BJ (cell line): ENCODE measurements at places on chromosomes 12 and 14. TPM values are rescaled to one million over a fixed set of nuclear protein-coding genes. Genes with fewer than 3 reads are reported as not detected.

Gene TWF1
- polyA plus RNA-seq, result 49.8 and 109 TPM in 2 replicates

Gene DIO3
- polyA plus RNA-seq, result not detected in 2 replicates

DNA sequence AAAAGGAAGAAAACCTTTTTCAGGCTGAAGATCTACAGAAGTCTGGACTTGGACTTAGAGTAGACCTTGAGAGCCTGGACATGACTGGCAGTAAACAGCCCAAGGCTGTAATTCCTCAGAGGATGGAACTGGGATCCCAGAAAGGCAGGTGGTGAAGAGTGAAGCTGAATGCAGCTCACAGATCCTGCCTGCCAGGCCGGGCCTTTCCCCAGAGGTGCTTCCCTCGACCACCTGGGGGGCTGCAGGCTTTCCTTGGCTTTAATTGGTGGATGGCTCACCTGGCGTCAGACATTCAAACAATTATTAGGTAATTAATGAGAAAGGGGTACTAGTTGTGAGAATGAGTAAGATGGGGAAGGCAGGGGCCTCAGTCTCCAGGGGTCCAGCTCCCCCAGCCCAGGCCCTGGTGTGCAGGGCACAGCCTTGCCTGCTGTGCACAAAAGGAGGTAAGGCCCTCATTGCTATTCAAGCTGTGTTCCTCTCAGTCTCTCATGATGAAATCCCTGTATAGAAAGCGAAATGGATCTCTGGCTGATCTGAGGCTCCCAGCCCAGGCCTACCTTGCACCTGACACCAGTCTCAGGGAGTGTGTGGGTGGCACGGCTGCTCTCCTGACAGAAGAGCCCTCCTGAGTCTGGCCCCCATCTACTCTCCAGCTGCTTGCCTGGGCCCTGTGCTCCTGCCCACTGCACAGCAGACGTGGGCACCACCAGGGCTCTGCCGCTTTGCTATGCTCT lies 63.0 kb upstream of the TCL1A start:
- DNase-seq, result no peak

GRCh38 chr14:30507209-30507608 lies 51.7 kb upstream of the G2E3 start:
- DNase-seq, result no peak

DNA sequence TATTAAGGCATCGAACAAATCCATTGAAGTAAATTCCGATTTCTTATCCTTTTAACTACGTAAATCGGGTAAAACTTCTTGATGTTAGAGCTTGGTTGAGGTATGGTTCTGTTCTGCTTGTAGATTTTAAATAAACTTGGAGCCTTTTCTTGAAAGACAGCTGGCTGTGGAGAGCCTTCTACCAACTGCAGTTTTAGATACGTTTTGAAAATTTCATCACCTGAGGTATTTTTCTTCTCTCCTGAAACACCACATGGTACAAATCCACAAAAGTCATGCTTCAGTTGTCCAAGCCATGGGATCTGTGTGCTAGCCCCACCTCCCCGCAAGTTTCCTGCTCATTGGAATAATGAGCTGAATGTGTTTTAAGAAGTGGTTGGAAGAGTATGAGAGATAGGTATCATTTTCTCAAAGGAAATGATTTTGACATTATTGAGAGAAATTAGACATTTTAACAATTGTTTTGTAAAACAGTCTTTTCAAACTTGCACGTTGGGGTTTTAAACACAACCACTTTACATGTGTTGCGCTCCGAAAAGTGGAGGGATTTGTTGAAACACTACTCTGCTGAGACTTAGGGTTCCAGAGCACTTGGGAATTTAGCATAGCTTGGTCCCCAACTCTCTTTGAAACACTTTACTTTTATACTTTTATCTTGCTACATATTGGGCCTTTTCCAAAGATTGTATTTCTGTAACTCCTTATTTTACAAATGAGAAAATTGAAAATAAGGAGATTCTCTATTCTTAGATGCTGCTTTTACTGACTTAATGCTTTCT lies 1.4 kb downstream of the PPM1A start:
- no peak for DNase-seq

- no peak for DNase-seq
Observed at GRCh38 chr12:65868878-65869277, 44.6 kb downstream of the HMGA2 start.

- no peak for DNase-seq
Observed at GRCh38 chr14:42872786-42873185, 1266.1 kb downstream of the LRFN5 start.

DNA sequence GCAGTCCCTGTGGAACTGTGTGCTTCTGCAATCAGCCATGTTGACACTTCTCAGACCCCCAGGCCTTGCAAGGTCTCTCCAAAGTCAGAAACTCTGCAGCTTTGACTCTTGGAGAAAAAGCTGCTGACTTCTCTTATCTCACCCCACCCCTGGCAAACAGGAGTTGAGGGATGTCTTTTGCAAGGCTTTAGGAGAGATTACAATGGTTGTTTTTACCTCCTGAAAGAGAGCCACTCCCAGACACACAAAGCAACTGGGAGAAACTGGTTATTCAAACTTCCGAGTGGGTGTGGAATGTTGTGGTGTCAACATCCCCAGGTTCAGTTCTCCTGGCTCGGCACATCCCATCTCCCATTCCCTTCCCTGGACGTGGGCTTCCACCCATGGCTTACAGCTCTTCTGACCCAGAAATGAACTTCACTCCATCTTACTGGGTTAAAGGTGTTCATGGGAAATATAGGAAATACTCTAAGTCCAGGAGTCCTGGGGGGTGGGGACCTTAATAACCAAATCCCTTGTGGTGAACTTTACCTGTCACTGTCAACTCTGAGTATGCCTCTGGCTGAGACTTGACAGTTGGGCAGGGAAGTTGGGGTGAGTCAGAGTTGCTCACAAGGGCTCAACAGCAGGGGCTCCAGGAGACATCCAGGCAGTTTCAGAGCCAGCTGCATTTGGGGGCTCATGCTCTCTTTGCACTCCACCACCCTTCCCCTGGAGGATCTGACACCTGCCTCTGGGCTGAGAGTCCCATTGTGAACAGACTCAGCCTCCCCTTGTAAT lies 41.9 kb downstream of the CCDC177 start:
- DNase-seq, result no peak

DNA sequence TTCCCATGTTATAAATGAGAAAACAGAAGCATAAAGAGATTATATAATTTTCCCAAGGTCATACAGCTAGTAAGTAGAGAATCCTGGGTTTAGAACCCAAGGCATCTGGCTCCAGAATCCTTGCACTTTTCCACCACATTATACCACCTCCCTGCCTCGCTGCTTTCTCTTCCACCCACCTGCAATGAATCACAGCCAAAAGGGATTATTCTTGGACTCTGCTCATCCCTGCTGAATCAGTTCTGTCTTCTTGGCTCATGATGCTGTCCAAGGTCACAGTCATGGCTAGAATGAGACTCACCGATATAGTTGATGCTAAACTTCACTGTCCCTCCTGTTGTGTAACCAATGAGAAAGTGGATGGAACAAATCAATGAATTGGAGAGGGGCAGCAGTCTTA lies 356.6 kb downstream of the FUT8 start:
- DNase-seq, result no peak

- no peak for DNase-seq
Observed at GRCh38 chr14:98896449-98896848, 375.5 kb downstream of the BCL11B start.

GRCh38 chr12:130589540-130590317 lies 126.4 kb downstream of the RIMBP2 start:
- no peak for DNase-seq

DNA sequence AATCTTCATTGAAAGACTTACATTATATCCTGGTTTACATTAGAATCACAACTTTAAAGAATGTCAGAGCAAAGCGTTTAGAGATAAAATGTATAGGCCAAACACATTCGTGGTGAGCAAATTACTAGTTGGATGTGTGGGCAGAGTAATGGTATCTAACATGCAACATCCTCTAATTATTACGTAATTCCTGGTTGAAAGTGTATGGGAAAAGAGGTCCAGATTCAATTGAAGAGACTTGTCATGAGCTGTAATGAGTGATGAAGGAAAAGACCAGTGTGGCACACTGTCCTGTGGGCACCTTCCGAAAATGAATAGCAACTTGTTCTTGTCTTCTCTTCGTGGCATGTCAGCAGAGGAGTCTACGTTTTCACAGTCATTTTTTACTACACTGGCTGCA lies 192.8 kb downstream of the LRIG3 start:
- no peak for DNase-seq

DNA sequence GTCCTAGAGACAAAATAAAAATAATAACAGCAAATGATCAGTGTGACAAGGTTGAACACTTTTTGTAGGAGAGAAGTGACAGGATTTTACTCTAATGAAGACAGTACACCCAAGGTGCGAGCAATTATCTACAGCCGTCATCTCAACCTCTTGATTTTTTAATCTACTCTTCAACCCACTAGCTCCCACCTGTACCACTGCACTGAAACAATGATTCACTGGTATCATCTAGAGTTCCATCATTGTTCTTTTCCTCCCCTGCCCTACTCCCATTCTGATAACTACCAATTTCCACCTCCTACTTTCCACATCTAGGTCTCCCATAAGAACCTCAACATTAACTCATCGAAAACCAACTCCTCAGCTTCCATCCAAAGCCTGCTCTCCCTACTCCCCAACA lies 99.8 kb downstream of the PPP2R5E start:
- DNase-seq, result no peak

- DNase-seq, result no peak
Observed at GRCh38 chr12:104165801-104166200, 27.8 kb upstream of the NFYB start.

DNA sequence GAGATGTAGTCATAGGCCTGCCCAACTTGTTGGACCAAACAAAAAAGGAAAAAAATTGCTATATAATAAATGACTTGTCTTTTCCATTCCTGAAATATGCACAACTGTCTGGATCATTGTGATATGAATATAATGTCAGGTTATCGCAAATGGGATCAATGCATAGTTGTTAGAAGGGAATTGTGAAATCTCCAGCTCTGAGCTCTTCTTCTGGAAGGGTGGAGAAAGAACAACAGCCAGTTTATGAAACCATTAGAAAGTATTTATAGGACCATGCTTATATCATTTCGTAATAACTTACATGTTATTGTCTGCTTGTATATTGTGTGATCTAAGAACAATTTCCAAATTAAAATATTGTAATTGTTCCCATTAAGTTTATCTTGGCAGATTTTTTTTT lies 35.7 kb upstream of the HIF1A start:
- no peak for DNase-seq

DNA sequence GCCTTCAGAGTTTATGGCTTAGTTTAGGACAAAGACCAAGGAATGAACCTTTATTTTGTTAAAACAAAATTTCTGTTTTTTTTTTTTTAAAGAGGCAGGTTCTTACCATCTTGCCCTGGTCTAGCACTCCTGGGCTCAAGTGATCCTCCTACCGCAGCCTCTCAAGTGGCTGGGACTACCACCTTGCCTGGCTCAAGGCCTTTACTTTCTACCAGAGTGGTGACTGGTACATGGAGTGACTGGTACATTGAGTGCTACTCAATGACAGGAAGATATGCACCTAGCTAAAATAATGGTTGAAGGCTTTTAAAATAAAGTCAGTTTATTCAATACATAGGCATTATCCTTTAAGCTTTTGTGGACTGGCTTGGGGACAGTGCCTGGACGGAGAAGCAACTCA lies 32.6 kb downstream of the PRICKLE1 start:
- DNase-seq, result no peak

GRCh38 chr12:109897029-109897428 lies 3.0 kb upstream of the TCHP start:
- DNase-seq, result no peak
